ENCODE measurements at places on chromosomes 7 and 10.
A peak's percentile ranks its signal among the peaks of the same experiment; 100 is the strongest.

DNA sequence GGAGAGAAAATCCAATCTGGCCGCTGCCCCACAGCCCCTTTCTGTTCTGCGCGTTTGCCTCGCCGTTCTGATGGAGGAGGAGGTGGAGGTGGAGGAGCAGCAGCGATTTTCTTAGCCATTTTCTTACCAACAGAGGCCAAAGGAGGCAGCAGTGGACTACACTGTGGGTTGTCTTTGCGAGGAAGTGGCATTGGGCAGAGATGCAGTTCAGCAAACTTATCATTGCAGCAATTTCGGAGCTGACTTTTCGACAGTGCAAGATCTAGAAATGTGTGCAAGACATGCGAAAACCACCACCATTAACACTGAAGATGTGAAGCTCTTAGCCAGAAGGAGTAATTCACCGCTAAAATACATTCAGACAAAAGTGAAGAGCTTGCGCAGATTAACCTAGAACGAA, 1.9 kb upstream of the ARL4A start:
- peak; percentile 44 for DNase-seq

GRCh38 chr10:132543916-132544743, 6.5 kb downstream of the INPP5A start:
- no peak for DNase-seq

- no peak for DNase-seq
Observed at GRCh38 chr10:79106256-79107050, 37.7 kb downstream of the ZMIZ1 start.

DNA sequence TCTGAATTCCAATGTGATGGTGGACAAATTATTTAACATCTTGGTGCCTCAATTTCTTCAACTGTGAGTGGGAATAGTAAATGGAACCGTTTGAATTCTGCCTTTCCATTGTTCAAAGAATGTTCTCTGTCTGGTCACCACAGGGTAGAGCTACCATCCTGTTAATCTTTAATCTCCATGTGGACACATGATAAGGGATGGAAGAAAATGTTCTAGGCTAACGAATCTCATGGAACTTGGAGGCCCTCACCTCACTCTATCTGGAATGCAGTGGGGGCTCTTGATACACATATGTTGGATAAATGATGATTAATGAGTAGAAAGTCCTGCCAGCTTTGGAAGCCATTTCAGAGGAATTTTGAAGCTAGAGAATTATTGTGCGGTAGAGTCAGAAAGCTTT, 118.5 kb upstream of the HABP2 start:
- DNase-seq: no peak

GRCh38 chr7:73773700-73774517, 3.8 kb upstream of the CLDN3 start:
- no peak for DNase-seq

Data from activated CD4-positive, alpha-beta memory T cell treated with anti-CD3 and anti-CD28 coated beads, Interleukin-2, amount 10 ng/mL, durations not matched to agents 7 days and 5 days (primary cell).